ENCODE measurements at places on chromosomes 2 and 18.

GRCh38 chr18:45874491-45875184 lies 49.2 kb downstream of the SIGLEC15 start:
- peak; percentile 86 for DNase-seq

- DNase-seq: no peak
Observed at GRCh38 chr2:9570182-9571060, 14.8 kb upstream of the ADAM17 start.

GRCh38 chr2:233184669-233185068 lies 66.8 kb upstream of the ATG16L1 start:
- DNase-seq: no peak

- no peak for DNase-seq
Observed at GRCh38 chr18:29307231-29307630, 1130.3 kb upstream of the CDH2 start.

GRCh38 chr18:73691118-73691517 lies 456.5 kb downstream of the FBXO15 start:
- no peak for DNase-seq

- DNase-seq: no peak
Observed at GRCh38 chr2:127622561-127623387, 23.2 kb upstream of the GPR17 start.

DNA sequence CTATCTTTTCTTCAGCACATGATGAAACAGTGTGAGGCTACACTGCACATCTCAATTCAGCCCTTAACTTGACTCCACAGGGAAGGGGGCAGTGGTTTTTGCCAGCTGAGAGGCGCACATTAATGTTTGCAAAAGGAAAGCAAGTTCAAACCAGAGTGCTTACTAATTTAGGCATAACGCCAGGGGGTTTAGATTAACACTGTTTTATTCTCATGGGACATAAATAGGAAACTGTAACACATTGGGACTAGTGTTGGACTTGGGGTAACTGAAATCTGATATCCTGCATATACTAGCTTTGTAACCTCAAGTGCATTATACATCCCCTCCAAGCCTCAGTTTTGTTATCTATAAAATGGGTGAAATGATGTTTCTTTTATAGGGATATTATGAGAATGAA lies 821.2 kb upstream of the ID2 start:
- no peak for DNase-seq

GRCh38 chr2:171963198-171963597 lies 36.6 kb upstream of the METAP1D start:
- DNase-seq: peak; percentile 20

DNA sequence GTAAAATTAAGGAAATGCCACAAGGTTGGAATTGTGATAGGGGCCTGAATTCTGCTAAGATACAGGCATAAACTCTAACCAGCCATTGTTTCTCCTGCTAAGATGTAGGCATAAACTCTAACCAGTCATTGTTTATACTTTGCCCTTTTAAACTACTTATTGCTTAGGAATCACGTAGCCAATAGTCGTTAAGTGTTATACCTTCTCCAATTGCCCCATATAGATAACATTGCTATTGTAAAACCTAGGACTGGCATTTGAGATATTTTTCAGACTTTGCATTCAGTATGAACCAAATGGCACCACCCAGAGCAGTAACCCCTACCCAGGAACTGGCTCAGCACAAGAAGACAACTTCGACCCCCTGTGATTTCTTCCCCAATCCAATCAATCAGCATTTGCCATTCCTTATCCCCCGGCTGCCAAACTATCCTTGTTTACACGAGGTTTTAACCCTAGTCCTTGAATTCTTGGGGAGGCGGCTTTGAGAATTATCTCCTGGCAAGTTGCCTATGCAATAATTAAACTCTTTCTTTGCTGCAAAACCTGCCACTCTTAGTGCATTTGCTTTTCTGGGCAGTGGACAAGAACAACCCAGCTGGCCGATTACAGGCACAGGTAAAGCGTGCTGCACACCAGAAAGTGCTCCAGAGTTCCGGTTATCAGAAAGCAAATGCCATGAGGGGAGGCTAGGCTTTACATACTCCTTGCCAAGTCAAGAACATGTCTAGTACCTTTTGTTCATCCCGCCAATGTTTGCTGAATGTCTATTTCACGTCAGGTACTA lies 167.6 kb downstream of the LAMA1 start:
- no peak for DNase-seq

DNA sequence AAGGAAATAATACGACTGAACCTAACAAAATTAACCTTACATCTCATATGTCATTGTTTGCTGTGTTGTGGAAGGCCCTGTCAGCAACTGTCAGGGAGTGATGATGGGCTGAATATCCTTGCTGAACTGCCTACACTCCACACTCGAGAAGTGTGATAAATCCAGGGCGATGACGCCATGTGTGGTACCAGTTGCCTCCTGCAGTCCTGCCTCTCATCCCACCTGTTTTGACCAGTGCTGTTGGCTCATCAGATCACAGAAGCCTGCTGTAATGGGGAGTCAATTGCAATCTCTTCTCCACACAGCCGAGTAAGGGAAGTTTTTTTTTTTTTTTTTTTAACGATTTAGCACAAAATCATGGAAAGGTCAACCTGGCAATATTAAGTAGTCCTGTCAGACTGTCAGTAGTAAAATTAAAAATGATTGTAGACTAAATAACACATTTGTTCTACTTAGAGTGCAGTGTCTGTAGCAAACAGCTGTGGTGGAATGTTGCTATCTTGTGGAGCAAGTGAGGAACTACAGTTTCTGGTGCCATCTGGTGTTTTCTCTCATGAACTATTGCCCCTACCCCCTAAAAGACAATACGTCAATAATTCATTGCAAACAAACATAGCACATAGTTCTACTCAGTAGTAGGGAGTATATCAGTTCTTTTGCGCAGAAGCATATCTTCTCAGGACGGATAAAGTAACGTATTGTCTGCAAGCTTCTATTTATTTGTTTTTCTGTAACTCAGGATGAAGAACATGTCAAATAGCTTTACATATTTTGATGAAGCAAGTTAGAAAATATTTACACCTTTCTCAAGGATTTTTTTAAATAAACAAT lies 347.6 kb downstream of the CTNNA2 start:
- peak; percentile 0 for DNase-seq

- DNase-seq: no peak
Observed at GRCh38 chr18:12121175-12122042, 27.8 kb downstream of the ANKRD62 start.

All from activated CD4-positive, alpha-beta T cell treated with anti-CD3 and anti-CD28 coated beads, Interleukin-2, Interleukin-6, amounts not matched to agents 100 ng/mL and 50 ng/mL, durations not matched to agents 16 hours and 8 hours (primary cell).